ENCODE measurements at places on chromosomes 3 and 15. TPM values are rescaled to one million over a fixed set of nuclear protein-coding genes. Genes with fewer than 3 reads are reported as not detected.

DNA sequence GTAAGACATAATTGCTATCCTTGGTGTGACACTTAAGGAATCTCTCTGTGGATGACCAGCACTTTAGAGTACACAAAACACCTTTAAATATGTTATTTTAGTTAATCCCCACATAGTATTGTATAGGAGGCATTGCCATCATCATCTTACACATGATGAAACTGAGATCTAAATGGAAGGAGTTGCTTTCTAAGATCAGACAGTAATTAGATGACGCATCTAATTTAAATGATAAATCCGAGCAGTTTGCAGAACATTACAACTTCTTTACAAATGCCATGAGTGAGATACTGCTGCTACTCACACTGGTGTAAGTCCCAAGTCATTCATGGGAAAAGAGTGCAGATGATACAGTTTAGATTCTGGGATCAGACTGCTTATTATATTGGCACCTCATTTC lies 431.9 kb downstream of the MFSD1 start:
- no peak for DNase-seq

DNA sequence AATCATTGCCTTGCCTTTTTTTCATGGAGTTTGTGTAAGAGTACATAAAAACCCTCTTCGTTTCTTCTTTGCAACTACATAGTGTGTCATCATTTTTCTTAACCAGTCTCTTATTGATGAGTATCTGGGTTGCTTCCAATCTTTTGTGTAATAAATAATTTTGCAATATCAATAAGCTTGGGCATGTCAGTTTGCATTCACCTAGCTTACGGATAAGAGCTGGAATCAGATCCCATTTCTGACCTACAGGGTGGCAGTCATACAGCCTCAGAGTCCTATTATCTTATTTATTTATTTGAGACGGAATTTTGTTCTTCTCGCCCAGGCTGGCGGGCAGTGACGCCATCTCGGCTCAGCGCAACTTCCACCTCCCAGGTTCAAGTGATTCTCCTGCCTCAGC lies 18.3 kb downstream of the ANP32A start:
- no peak for DNase-seq

DNA sequence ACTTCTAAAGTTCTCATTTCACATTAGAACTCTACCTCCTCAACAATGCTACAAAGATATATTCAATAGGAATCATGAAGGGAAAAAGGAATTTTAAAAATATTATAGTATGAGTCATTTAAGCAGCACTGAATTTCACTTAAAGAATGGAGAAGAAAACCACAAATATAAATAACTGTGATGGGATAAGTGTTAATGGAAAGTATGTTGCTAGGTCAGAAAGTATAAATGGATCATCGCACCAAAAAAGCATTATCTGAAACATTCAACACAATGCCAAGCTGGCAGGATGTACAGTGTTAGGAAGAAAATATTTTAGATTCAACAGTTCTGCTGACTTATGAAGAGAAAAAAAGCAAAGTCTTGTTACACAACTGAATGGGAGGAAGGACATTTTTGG lies 101.4 kb downstream of the TFG start:
- no peak for DNase-seq

DNA sequence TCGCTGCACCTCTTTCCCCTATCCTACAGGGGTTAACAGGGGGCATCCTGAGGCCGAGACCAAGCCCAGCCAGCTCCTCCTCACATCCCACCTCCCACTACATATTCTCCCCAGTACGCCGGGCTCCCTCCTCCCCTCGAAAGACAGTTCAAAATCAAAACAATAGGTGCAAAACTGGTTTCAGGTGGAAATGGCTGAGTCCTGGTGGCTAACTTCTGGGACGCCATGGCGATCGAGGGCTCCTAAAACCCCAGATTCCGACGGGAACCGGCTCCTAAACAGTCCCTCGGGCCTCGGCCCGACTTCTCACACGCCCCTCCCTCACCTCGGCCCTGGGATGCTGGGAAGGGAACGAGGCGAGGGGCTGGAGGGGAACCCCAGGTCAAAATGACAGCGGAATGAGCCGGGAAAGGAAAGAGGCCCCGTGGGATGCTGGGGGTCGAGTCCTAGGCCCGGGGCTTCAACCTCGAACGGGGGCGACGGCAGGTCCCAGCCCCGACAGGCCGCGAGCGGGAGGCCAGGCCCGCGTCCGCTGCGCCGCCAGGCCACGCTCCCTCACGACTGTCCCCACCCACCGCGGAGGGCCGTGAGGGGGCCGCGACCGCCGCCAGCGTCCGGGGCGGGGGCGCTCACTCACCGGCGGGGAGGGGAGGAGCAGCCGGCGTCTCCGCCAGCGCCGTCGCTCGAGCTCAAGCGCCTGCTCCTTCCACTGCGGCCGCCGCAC lies 492 bp downstream of the TMCC1 start:
- no peak for DNase-seq

DNA sequence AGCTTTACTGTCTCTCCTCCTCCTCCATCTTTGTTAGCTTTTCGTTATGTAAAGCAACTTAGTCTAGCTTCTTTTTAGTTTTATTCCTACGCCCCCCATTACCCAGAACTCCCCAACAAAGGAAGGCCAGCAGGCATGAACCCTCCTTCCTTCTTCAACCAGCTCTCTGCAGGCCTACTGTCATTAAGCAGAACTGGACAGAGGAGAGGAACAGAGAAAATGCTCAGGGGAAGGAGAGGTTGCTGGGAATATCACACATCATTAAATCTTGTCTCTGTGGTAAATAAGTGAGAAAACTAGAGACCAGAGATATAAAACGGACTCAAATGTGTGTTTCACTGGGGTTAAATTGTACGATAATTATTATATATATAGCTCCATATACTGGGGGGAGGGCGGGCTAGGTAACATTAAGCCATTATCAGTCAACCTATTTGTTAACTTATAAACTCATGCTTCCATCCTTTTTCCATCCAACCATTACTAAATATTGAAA lies 19.3 kb upstream of the SLC28A1 start:
- no peak for DNase-seq

DNA sequence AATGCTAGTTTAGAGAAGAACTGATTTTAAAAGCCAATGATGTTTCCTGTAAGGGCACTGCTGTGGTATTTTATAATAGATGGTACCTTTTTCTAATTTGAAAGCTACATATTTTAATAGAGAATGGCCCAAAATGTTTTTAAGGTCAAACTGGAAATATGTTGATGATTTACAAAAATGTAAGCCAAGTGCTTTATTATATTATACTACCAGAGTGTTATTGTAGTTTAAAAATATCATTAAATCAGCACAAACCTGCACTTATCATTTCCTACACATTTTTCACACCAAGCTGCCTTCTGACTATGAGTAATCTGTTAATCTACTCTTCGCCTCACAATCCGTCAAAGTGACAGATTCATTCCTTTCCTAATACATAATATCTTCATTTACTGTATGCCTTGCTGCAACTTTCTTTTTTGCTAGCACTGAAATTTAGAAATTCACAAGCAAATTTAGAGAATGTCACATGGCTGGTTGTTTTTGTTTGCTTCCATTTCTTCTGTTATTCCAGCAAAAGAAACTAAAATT lies 126.4 kb upstream of the FAM3D start:
- no peak for DNase-seq

GRCh38 chr3:151329363-151329762 lies at the start of gene P2RY13:
TSS of gene P2RY13 (minus strand) at chr3:151329549. CDS start at chr3:151329528, 21 bp downstream.
- DNase-seq: no peak

GRCh38 chr15:42494998-42495360 lies 455 bp upstream of the SNAP23 start:
- no peak for DNase-seq

DNA sequence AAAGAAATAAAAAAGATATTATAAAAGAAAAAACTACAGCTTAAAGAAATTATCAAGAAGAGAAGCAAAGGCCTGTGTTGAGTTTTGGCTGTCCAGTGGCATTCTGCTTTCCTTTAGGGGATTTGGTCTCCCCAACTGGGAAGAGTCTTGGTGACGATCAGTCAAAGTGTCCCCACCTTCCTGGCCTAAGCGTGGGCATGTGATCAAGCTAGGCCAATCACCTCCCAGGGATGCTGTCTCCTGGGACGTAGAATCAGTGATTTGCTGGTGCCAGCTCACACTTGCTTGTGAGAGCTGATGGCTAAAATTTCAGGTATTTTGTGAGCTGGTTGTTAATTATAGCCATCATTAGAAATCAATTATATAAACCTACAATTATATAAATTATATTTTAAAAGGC lies 69.5 kb downstream of the ATP2B2 start:
- no peak for DNase-seq

GRCh38 chr3:150255413-150255812 lies 152.7 kb upstream of the TSC22D2 start:
- no peak for DNase-seq

DNA sequence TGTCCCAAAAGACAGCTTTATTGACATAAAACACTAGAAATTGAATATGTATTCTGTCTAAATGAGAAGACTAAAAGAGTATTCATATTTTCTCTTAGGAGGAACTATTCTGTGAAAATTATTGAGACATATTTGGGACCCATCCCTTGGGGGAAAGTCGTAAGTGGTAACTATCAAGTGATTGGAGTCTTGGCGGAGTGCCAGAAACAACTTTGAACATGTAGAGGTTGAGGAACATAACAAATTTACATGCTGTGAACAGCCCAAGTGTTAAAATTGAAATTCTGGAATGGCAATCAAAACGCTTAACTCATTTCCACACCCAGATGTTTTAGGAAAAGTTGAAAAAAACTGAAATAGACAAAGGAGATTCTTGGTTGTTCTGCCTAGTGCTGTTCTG lies 1034.6 kb downstream of the NSUN3 start:
- no peak for DNase-seq

- peak; percentile 51 for DNase-seq
Measured at GRCh38 chr15:29570121-29570947, 251.9 kb downstream of the TJP1 start.

- no peak for DNase-seq
Measured at GRCh38 chr3:131705558-131706051, 202.8 kb upstream of the MRPL3 start.

- DNase-seq: no peak
Measured at GRCh38 chr15:88956906-88957305, 43.7 kb upstream of the MFGE8 start.

- no peak for DNase-seq
Measured at GRCh38 chr3:133673746-133674145, 12.0 kb upstream of the TOPBP1 start.

DNA sequence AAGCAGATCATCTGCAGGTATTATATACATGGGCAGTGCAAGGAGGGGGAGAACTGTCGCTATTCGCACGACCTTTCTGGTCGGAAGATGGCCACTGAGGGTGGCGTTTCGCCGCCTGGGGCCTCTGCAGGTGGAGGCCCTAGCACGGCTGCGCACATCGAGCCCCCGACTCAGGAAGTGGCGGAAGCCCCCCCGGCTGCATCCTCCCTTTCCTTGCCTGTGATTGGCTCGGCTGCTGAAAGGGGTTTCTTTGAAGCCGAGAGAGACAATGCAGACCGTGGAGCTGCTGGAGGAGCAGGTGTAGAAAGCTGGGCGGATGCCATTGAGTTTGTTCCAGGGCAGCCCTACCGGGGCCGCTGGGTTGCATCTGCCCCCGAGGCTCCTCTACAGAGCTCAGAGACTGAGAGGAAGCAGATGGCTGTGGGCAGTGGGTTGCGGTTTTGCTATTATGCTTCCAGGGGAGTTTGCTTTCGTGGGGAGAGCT lies 639 bp downstream of the MKRN3 start:
- DNase-seq: no peak

- peak; percentile 40 for DNase-seq
Measured at GRCh38 chr3:161559177-161559998, 62.8 kb downstream of the OTOL1 start.

- DNase-seq: no peak
Measured at GRCh38 chr15:34793901-34794300, 1.4 kb downstream of the ACTC1 start.

DNA sequence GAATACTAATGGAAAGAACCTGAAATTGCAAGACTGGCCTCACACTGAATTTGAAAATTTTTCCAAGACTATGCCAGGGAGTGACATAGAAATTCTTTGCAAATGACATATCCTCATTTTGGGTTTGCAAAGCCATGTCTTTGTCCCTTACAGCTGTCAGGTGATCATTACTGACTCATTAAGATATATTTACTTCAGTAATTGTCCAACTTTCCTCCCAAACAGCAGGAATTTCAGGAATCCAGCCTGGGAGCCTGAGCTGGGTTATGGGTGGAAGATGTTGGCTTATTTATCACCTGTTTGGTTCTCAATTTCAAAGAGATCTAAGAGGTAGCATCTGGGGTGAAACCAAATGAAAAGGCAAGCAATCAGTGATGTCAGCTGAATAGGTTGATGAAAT lies 111.6 kb upstream of the ACP3 start:
- no peak for DNase-seq

DNA sequence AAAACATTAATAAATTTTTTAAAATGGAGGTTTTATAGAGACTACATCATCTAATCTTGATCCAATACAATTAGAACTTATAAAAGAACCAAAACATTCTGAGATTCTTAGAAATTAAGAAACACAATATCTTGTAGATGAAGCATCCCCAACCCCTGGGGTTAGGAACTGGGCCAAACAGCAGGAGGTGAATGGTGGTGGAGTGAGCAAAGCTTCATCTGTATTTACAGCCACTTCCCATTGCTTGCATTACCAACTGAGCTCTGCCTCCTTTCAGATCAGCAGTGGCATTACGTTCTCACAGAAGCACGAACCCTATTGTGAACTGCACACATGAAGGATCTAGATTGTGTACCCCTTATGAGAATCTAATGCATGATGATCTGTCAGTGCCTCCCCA lies 36.3 kb downstream of the KNL1 start:
- DNase-seq: no peak

GRCh38 chr3:64353226-64353625 lies 128.0 kb upstream of the PRICKLE2 start:
- no peak for DNase-seq

DNA sequence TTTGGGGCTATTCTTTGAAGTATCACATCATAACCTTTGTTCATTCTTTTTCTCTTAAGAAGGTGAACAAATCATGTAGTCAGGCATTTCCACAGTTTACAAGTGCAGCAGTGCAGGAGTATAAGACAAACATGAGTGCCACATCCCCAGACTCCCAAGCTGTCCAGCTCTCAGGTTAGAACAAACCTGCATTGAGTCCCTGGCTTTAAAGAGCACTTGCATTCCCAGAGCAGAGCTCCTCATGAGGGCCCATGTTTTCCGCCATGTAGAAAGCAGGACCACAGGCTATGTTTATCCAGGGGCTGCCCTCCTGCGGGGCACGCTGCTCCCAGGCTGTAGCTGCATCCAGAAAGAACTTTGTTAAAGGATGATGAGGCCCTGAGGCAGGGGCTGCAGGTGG lies 267.7 kb downstream of the TLE3 start:
- DNase-seq: no peak

DNA sequence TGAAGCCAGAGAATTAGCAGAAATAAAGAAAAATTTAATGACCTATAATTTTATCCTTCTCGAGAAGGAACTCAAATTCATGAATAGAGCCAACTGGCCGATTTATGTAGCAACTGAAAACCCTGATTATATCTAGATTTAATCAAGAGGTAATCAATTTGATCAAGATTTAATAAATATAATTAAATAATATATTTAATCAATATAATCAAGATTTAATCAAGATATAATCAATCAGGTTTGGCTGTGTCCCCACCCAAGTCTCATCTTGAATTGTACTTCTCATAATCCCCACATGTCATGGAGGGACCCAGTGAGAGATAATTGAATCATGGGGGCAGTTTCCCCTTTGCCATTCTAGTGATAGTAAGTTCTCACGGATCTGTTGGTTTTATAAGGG lies 181.2 kb upstream of the CDIN1 start:
- no peak for DNase-seq

ANKRD63 gene
- 0.31 TPM for total RNA-seq

GABRR3 gene
- total RNA-seq: not detected

ATR gene
- total RNA-seq: 23.6 TPM

TMEM40 gene
- total RNA-seq: 8.0 TPM

PLA2G4D gene
- total RNA-seq: not detected

ARGFX gene
- total RNA-seq: not detected

FRMD5 gene
- total RNA-seq: 2.3 TPM

ADAMTS9 gene
- total RNA-seq: 129 TPM

SERPINI2 gene
- total RNA-seq: not detected
